Activated naive CD8-positive, alpha-beta T cell treated with anti-CD3 and anti-CD28 coated beads for 36 hours (primary cell): ENCODE measurements at places on chromosomes 5 and 9. TPM values are rescaled to one million over a fixed set of nuclear protein-coding genes. Genes with fewer than 3 reads are reported as not detected.

FAM163B gene
- total RNA-seq = not detected

IFNE gene
- total RNA-seq = not detected

TLR4 gene
- total RNA-seq = not detected

DCP2 gene
- total RNA-seq = 78.0 TPM

MLANA gene
- total RNA-seq = not detected

GTF2H2 gene
- 45.0 TPM for total RNA-seq

DNA sequence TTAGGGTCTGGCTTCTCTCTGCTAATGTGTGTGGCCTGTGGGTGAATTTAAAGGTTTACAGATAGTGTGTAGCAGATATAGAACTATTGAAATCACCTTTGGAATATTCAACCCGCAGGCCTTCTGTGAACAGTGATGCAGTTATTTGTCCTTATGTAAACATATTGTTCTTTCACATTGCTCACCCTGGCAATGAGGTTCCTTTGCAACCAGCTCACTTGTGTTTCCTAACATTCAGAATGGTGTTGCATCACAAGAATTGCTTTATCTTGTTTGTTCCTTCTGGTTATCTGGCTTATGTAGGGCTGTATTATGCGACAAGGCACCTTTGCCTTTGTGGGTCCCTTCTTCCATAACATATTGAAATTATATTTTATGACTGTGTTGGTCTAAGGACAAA lies 370.3 kb downstream of the NNT start:
- no peak for DNase-seq

DNA sequence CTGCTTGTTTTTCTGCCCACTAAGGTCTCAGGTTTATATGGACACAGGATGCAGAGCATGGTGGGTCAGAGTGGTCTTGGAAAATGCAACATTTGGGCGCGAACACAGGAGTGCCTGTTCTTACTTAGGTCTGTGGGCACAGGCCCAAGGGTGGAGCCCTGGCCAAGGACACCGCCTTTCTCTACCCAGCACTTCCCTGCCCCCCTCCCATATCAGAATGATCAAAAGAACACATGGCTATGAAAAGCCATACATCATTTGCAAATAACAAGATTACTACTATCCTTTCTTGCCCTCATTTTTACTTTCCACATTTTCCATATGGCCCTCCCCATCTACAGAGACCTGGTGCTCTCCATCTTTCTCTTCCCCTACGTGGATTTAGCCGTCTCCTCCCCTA lies 162.2 kb downstream of the ENC1 start:
- no peak for DNase-seq

DNA sequence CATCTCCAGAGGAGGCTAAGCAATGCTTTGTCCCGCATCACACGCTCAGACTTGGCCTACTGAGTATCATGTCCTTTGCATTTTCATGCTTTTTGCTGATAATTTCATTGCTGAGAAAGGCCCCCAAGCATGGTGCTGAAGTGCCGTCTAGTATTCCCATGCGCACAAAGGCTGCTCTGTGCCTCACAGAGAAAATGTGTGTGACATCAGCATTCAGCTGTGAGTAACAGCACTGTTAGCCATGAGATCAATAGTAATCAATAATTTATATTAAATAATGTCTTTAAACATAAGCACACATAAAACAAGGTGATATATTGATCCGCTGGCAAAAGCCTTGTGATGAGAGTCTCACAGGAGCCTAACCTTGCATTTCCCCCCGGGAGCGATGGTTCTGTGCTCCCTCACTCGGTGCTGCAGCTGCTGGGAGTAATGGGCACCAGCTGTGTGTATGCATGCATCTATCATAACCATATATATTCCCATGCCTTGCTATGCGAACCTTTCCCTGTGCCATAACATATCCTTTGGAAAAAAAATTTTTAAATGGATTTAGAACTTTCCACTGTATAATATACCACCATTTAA lies 50.4 kb upstream of the RNF130 start:
- no peak for DNase-seq

- DNase-seq = no peak
Observed at GRCh38 chr5:52560366-52560765, 227.3 kb upstream of the ITGA1 start.

DNA sequence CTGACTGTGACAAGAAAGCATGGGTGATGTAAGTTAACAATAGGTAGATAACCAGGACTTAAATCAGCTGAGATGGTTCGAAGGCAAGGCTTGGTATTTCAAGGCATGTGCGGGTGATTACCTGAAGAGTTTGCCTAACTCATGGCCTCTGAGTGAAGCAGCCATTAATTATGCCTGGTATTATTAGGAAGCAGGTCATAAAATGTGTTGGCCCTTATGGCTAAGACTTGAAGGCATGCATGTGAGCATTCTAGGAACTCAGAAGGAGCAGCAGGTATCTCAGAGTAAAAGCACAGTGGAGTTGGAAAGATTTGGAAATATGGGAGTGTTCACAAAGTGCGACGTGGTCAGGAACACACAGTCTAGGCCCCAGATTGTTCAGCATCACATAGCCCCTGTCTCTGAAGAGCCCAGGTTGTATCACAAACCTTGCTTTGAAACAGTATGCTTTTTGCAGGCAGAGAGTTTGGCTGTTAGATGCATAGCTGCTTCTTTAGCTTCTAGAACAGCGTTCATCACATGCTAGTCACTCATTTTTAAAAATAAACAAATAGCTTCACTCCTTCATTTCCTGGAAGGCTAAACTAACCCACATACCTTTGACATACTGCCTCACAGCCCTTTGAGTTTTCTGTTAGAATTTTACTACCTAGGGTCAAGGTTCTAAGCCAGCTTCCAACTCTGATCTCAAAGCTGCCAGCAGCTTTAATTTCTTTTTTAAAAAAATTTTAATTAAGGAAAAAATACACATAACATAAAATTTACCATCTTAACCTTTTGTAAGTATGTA lies 2.1 kb downstream of the HEXB start:
- no peak for DNase-seq

DNA sequence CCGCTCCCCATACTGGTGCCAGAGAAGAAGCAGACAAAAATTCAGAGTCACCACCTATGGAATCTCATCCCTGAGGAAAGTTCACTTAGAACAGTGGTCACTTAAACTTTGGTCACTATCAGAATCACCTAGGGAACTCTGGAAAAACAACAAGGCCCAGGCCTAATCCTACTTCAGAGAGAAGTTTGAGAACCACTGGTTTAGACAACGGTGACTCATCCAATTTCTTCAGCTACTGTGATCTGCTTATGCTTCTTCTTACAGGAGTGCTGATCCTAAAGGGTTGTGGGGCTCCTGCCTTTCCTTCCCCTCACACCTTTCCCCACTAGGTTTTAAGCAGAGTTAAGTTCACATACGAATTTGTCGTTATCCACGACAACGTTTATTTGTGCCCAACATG lies 194.7 kb upstream of the KLF4 start:
- no peak for DNase-seq
